Central memory CD8-positive, alpha-beta T cell (primary cell): ENCODE measurements at places on chromosomes 12 and 14.

DNA sequence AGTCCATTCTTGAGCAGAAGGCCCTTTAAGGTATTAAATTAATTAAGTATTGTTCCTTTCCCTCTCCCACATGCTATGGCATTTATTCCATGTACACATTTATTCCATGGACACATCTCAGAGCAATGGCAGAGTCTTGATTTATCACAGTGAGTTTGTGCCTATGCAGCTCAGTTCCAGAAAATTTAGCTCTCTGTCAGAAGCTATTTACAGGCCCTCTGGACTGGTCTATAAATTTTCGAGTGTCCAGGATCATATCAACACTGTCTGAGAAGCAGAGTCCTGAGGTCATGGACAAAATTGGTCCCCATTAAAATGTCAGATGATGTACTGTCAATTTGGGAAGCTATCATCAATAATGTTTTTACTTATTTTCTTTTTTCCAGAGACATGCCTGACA lies 65.5 kb downstream of the TTC7B start:
- no peak overlapping the region for H3K27ac ChIP-seq
- no peak for DNase-seq
- no peaks in the 10 kb centered on the region for H3K4me1 ChIP-seq

DNA sequence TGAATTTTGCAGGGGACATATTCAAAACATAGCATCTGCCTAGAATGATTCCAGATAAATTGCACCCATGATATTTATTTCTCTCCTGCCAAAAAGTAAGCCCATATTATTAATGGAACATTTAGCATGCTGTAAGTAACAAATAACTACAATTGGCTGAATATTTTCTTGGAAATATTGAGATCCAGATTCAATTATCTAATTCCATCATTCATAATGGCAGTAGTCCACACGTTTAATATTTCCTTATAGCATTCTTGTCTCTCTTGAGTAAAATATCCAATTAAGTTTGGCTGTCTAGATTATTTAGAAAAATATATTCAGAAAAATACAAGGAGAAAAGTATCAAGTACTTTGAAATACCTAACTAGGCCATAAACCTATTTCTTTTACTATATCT lies 157.5 kb downstream of the FLRT2 start:
- no peak overlapping the region for H3K27ac ChIP-seq
- no peaks in the 10 kb centered on the region for H3K36me3 ChIP-seq
- DNase-seq = no peak
- H3K4me1 ChIP-seq = no peaks in the 10 kb centered on the region
- H3K4me3 ChIP-seq = no peak overlapping the region

GRCh38 chr14:51293912-51294389 lies 53.9 kb downstream of the TMX1 start:
- H3K4me3 ChIP-seq = no peak overlapping the region
- no peak for DNase-seq
- H3K36me3 ChIP-seq = no peaks in the 10 kb centered on the region

DNA sequence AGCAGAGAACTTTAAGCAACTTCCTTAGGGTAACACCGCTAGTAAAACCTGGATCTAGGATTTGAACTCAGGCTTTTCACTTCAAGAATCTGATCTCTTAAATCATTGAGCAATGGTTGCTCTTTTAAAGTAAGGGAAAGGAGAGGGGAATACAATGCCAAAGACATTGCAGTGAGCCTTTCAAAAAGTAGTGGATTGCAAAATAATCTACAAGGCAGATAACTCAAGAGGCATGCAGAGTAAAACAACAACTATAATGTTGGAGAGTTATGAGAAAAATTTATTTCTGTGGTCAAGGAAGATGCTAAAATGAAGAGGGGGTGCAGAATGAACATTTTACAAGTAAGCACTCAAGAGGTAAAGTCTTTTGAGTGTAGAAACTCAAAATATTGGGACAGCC lies 432.6 kb downstream of the C12orf50 start:
- H3K36me3 ChIP-seq = no peaks in the 10 kb centered on the region
- H3K27me3 ChIP-seq = no peaks in the 10 kb centered on the region
- H3K4me3 ChIP-seq = no peak overlapping the region
- H3K27ac ChIP-seq = no peak overlapping the region
- H3K4me1 ChIP-seq = no peaks in the 10 kb centered on the region

DNA sequence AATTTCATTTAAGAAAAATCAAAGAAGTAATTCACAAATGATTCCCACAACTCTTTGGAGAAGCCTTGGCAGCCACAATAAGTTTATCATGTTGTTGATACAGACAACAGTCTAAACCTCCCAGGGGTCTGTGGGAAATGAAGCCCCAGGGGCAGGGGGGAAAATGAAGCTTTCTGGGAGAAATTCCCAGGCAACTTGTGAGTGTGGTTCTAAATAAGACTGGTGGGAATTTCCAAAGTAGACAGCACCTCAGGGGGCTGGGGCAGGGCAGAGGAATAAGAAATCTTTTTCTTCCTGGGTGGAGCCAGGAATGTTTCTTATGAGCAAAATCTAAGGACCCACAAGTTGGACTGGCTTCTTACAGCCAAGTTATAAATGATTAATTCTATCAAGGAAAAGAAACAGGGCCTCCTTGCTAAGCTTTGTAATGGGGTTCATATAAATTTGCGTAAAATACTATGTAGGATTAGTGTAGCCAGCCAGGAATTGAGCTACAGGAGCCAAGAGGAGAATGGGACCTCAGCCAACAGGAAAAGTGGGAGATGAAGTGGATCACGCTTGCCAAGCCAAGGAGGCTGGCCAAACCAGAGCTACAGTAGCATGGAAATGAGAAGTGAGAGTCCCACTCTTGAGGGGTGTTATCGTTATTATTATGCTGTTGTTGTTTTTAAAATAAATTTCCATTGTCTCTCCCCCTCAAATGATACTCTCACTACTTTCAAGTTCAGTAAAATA lies 182.9 kb upstream of the FAR2 start:
- no peaks in the 10 kb centered on the region for H3K4me1 ChIP-seq
- DNase-seq = no peak
- H3K4me3 ChIP-seq = no peak overlapping the region
- H3K27me3 ChIP-seq = peaks cover 17% of the 10 kb centered on the region
- no peak overlapping the region for H3K27ac ChIP-seq
